Activated T-helper 2 cell treated with anti-CD3 and anti-CD28 coated beads, Interferon-gamma antibody, Interleukin-2, Interleukin-4, amounts not matched to agents 10 μg/mL and 5 μg/mL and 100 μg/mL, durations not matched to agents 14 hours and 24 hours and 36 hours (primary cell): ENCODE measurements at places on chromosomes 1 and 21.

GRCh38 chr21:38951095-38951730 lies 145.5 kb downstream of the ETS2 start:
- DNase-seq, result no peak
- H3K27me3 ChIP-seq, result no peaks in the 10 kb centered on the region
- peaks cover 9% of the 10 kb centered on the region for H3K36me3 ChIP-seq

GRCh38 chr1:158112994-158113758 lies 67.5 kb upstream of the CD1D start:
- peaks cover 12% of the 10 kb centered on the region for H3K4me1 ChIP-seq
- DNase-seq, result no peak
- no peaks in the 10 kb centered on the region for H3K36me3 ChIP-seq
- H3K4me3 ChIP-seq, result peak overlapping the region; percentile 56
- no peak overlapping the region for H3K27ac ChIP-seq

DNA sequence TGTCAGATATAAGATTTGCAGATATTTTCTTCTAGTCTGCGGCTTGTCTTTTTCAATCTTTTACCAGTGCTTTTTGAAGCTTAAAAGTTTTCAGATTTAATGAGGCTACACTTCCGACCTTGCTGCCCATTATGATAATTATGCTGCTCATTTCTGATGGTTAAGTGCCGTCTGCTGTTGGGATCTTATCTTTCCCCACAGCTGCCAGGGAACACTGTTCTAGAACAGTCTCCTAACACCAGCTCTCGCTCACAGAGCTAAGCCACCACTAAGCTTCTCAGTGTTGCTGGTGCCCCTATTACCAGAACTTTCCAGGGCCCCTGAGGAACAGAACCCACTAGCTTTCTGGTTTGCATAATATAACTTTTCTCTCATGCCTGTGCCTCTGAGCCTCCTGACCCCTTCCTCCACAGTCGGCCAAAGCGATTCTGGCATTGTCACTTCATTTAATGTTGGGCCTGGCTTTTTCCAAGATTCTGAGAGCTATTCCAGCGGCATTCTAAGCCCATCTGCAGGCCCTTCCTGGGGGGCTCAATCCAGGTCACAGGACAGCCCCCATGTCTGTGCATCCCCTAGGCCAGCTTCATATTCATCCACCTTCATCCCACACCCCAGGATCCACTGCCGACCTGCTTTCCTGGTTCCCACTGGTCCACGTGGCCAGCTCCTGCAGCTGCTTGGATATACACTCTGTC lies 237.0 kb downstream of the PTPRU start:
- DNase-seq, result no peak
- no peaks in the 10 kb centered on the region for H3K36me3 ChIP-seq
- no peak overlapping the region for H3K4me3 ChIP-seq

DNA sequence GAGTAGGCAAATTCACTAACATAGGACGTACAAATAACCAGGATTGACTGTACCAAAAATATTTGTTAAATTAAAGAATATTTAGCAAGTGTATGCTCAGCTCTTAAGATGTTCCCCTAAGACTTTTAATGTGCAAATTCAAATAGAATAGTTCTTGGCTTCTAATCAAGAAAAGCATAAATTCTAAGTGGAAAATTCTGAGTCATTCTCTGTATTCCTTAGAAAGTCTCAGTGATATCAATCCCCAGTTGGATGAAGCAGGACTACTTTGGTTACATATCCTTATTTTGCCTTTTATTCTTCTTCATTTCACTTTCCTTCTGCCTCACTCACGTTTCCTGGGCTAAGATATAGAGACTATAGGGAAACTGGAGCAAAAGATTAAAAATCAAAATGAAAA lies 130.2 kb downstream of the IFI44 start:
- no peaks in the 10 kb centered on the region for H3K36me3 ChIP-seq
- no peak for DNase-seq
- H3K27me3 ChIP-seq, result no peaks in the 10 kb centered on the region
- H3K27ac ChIP-seq, result no peak overlapping the region

DNA sequence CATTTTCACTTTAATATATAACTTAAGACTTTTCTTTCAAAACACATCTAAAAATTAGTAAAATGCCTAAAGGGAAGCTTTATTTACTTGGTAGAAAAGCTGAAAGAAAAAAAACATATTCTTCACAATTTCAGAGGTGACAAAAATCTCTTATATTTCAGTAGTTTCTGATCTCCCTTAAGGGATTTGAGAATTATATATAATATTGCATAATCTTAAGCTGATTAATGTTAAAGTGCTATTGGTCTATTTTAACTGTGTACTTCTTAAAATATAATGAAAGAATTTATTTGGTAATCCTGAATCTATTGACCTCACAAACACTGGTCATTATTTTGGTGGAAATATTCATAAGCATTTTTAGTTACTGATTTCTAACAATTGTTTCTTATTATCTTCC lies 1.2 kb upstream of the VPS45 start:
- H3K4me3 ChIP-seq, result peak overlapping the region; percentile 94
- peak overlapping the region; percentile 97 for H3K27ac ChIP-seq
- no peak for DNase-seq
- H3K4me1 ChIP-seq, result peaks cover 32% of the 10 kb centered on the region
- H3K27me3 ChIP-seq, result peaks cover 1% of the 10 kb centered on the region

DNA sequence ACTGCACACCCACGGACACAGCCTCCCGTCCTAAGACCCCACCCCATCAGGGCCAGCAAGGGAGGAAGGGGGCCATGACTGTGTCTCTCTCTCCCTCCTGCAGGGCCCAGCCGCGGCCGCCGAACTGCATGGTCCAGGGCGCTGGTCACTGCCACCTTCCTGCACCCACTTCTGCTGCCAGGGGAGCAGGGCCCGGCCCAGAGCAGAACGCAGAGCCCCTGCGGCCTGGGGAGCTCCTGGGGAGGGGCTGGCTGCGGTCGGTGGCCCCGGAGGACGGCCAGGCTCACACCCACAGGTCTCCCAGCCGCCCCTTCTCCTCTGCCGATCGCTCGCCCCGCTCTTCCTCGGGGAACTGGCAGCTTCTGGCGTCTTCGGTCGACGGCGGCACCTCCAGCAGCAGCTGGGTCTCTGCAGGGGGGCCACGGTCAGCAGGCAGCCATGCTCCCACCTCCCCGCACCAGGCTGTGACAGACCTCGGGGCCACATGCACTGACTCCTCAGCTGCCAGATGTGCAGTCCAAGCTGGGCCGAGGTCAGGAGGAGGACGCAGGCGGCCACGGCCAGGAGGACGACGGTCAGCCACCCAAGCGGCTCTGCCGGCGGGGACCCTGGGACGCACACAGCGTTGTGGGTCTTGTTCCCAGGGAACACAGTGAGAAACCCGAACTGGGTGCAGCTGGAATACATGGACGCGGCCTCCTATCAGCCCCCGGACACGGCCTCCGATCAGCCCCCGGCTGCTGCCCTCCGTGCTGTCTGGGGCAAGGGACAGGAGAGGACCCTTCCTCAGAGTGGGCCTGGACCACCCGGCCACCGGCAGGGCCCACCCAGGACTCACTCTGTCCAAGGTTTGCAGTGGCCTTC lies 2.6 kb downstream of the TNFRSF18 start:
- H3K36me3 ChIP-seq, result peaks cover 10% of the 10 kb centered on the region
- peaks cover 12% of the 10 kb centered on the region for H3K4me1 ChIP-seq
- no peak overlapping the region for H3K27ac ChIP-seq
- DNase-seq, result no peak
- H3K27me3 ChIP-seq, result no peaks in the 10 kb centered on the region

DNA sequence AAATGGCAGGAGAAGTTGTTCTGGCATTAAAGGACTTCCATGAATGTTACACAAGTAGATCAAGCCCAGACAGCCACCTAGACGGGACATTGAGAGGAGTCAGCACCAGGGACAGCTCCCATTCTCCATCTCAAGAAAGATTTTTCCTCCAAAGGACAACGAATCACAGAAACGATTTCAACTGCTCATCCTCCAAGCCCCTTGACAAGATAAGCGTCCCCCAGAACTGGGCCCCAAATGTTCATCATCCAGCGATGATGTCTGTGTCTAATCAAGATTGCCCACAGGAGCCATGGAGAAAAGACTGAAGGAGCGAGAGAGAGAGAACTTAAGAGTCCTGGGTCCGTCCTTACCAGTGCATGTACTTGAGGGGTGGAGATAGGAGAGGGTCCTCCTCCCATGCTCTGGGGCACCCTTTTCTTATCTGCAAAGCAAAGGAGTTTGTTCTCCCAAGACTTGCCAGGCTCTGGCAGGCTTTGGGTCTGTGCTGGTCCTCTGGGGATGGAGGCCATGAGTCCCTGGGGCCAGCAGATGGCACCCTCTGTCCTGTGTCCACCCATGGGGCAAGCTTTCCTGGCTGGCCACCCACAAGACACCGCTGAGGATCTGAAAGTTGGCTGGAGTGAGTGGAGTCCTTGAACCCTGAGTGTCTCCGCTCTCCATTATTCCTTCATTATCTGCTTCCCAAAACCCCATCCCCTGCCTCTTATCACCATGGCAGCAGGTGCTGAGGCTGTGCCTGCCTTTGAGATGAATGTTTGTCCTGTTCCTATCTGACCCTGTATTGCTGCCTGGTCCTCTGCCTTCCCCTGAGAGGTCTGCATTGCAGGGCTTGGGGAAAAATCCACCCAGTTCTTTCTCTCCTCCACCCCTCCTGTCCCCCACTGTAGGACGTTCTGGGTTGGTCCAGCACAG lies 164.6 kb downstream of the ACTL8 start:
- no peak for DNase-seq
- H3K27me3 ChIP-seq, result no peaks in the 10 kb centered on the region
- H3K4me1 ChIP-seq, result no peaks in the 10 kb centered on the region
- H3K27ac ChIP-seq, result no peak overlapping the region
- H3K36me3 ChIP-seq, result no peaks in the 10 kb centered on the region

DNA sequence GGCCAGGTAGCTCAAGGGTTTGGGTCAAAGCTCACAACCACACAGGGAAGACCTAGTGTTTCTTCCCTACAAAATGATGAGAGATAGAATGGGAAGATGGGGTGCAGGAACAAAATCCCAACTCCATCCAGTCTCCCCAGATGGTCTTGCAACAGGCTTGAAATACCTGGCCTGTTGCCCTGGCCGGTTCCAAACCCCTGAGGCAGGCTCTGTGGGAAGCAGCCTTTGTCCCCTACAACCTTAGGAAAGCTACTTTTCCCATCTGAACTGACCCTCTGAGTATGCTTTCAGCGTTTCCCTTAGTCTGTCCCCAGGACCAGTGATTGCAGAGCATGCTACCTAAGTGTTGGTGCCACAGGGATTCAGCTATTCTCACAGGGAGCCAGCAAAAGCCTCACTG lies 104.0 kb downstream of the GDAP2 start:
- H3K27ac ChIP-seq, result no peak overlapping the region
- no peak overlapping the region for H3K4me3 ChIP-seq
- H3K27me3 ChIP-seq, result peaks cover 2% of the 10 kb centered on the region
- no peaks in the 10 kb centered on the region for H3K36me3 ChIP-seq

GRCh38 chr1:232845406-232845955 lies 40.3 kb downstream of the MAP10 start:
- H3K27ac ChIP-seq, result no peak overlapping the region
- H3K36me3 ChIP-seq, result no peaks in the 10 kb centered on the region
- no peaks in the 10 kb centered on the region for H3K4me1 ChIP-seq
- no peak overlapping the region for H3K4me3 ChIP-seq
- no peaks in the 10 kb centered on the region for H3K27me3 ChIP-seq

DNA sequence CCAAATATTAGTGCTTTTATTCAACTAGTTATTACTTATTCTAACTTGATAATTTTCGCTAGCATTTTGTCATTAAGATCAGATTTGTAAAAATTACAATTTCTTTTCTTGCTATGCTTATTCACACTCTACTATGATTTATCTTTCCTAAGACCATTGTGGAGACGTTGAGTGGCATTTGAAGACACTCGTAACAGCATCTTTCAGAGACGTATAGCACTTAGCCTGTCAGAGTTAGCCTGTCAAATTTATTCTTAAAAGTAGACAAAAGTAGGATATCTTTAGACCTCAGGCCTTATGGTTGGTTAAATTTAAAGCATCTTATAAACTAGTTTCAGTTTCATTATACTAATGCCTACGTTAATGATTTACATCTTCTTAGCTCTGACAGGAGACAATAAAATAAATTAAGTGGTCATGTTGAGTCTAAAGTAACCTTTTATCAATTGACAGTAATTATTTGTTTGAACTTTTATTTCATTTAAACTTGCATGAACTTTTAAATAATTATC lies 1410.1 kb downstream of the MRPL39 start:
- no peaks in the 10 kb centered on the region for H3K36me3 ChIP-seq
- H3K4me3 ChIP-seq, result no peak overlapping the region
- DNase-seq, result no peak
- H3K4me1 ChIP-seq, result no peaks in the 10 kb centered on the region
- no peaks in the 10 kb centered on the region for H3K27me3 ChIP-seq
- no peak overlapping the region for H3K27ac ChIP-seq

DNA sequence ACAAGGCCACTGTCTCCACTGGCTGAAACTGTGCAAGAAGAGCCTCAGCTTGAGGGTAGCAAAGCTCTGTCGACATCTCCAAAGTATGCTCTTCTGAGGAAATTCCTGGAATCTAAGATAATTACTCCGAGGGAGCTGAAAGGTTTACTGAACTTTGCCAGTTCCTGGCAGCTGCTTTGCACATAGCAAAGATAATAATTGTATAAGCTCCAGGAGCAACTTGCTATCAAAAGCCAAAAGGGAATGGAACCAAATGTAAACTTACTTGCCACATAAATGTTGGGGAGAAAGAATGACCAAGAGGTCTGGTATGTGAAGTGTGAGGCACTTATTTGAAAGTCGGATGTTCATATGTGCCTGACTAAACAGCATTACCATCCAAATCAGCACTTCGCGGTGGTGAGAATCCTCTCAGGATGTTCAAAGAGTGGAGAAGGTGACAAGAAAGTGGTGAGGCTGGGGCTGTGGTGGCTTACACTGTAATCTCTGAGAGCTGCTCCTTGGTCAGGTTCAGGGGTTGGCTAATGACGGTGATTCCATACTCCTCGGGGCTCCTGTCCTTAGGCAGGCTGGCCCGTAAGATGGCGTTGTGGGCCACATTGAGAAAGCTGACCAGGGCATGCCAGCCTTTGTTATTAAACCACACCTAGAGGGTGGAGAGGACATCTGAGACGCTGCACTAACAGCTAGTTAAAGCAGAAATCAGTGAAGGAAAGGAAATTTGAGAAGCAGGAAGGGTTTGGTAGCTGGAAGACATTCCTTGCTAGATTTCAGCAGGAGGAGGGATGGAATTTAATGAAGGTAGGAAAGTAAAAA lies 100.0 kb downstream of the ABCA4 start:
- H3K4me1 ChIP-seq, result peaks cover 27% of the 10 kb centered on the region
- no peaks in the 10 kb centered on the region for H3K36me3 ChIP-seq
- no peak overlapping the region for H3K4me3 ChIP-seq
- peaks cover 13% of the 10 kb centered on the region for H3K27me3 ChIP-seq

- H3K27ac ChIP-seq, result no peak overlapping the region
- peaks cover 1% of the 10 kb centered on the region for H3K27me3 ChIP-seq
- no peak overlapping the region for H3K4me3 ChIP-seq
- H3K36me3 ChIP-seq, result no peaks in the 10 kb centered on the region
- no peak for DNase-seq
These were observed 63.0 kb downstream of the ROR1 start for GRCh38 chr1:63836830-63837229.

- H3K36me3 ChIP-seq, result no peaks in the 10 kb centered on the region
- H3K4me3 ChIP-seq, result no peak overlapping the region
- no peaks in the 10 kb centered on the region for H3K27me3 ChIP-seq
- no peak overlapping the region for H3K27ac ChIP-seq
- DNase-seq, result no peak
These were observed 50.4 kb upstream of the CXADR start for GRCh38 chr21:17462276-17462981.
